ENCODE measurements at places on chromosomes 3 and 15.

- DNase-seq: no peak
Measured at GRCh38 chr15:101541501-101542292, 52.2 kb upstream of the PCSK6 start.

- DNase-seq: no peak
Measured at GRCh38 chr15:68583321-68583720, 4.5 kb downstream of the CORO2B start.

DNA sequence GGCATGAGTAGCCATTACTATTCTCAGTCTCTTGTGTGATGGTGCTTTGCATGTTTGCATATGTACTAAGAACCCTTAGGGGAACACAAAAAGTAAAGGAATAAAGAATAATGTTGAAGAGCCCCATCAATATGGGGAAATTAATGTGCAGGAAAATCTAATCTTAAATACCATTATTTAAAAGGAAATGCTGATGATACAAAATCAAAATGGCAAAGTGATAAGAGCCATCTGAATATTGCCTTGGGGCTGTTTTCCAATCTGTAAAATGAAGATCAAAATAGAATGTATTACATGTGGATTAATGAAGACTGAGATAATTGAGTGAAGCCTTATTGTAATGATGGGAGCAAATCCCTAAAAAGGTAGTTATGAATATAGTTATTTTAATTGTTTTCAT lies 771.4 kb downstream of the GRM7 start:
- DNase-seq: no peak

- DNase-seq: peak; percentile 19
Measured at GRCh38 chr3:128503751-128504532, 10.9 kb upstream of the GATA2 start.

DNA sequence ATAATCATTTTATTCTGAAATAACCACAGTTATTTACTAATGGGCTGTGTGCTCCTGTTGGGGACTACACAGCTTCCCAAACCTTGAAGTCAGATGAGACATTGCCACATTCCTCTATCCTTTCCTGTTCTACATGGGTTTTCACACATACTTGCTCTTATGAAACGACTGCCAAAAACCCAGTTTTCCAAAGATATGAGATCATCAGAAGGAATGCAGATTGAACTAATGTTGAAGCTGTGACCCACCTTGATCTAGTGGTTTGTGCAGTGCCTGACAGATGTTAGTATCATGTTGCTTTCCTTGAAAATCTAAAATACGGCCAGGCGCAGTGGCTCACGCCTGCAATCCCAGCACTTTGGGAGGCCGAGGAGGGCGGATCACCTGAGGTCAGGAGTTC lies 144.6 kb downstream of the VGLL4 start:
- no peak for DNase-seq

DNA sequence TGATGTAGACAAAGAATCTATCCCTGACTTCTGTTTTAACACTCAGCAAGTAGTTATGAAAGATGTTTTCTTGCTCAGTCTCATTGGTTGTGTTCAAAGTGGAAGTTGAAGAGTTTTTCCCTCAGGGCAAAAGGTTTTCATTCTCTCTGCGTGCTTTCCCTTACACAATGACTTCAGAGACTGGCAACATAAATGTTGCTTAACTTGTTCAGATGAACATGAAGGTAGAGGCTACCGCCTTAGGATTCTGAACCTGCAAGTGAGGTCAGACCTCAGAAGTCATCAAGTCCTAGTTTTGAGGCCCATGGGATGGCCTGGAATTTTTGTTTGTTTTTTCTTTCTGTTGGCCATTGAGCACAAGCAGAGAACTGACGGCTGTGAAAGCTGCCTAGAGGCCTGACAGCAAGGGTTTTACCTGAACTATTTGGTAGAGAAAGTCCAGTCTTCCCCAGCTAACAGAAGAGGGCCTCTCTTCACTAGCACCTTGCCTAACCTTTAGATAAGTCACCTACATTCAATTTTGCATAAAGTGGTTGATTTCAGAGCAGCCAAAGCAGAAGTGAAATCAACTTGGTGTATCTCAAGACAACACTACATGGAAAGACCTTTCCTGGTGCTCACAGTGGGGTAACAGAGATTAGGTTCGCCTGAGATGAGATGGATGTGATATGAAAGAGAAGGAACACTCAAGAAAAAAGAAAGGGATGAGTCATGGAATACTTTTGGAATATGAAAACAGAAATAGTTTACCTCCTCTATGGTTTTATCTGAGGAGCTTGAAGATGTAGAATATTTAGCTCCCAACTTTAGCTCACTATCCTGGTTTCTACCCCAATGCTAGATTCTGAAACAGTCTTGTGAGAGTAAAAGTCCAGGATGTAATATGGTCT lies 53.6 kb upstream of the AP4E1 start:
- DNase-seq: no peak

- no peak for DNase-seq
Measured at GRCh38 chr15:68651916-68652525, 73.2 kb downstream of the CORO2B start.

DNA sequence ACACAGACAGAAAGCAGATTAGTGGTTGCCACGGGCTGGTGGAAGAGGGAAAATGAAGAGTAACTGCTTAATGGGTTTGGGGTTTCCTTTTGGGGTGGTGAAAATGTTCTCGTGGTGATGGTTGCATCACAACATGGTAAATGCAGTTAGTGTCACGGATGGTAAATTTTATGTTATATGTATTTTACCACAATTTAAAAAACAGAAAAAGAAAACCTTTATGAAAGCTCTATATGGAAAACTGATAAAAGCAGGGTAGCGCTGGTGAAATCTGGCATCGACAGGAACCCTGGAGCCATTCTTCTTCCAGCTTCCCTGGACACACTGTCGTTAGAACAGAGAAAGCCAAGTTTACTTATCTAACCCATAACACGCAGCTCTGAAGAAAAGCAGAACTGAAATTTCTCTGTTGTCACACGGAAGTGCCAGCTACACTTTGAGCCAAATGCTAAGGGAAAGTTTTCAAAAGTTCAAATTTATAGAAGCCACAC lies 287.7 kb upstream of the NR2F2 start:
- no peak for DNase-seq

DNA sequence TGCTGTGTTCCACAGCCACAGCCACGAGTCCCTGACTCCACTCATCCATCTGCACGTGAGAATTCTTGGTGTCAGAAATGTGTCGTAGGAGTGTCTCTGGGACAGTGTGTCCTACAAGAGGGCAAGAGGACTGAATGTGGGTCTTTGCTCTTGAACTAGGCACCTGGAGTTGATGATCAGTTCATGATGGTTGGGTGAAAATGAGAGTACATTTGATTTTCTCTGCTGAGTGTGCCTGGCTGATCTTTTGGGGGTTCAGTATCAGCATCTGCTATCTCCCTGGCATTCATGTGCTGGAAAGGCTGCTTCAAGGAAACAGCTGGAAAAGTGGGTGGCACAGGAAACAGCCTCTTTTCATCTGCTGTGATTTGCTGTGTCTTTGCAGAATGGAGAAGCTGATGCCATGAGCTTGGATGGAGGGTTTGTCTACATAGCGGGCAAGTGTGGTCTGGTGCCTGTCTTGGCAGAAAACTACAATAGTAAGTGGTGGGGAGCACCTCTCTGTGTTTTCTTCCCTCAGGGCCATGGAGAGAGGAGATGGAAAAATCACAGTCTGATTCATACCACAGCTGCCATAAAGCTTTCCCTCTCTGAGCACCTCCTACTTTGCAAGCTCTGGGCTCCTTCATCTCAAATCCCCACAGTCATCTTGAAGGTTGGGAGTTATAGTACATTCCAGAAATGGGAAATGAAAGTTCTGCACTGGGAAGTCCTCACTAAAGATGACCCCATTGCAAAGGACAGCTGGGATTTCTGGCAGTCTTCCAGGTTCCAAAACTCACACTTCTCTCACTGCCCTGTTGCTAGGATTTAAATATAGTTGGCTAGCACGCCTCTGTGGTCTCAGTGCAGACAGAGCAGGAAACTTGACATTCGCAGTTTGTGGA lies 17.8 kb downstream of the TF start:
- no peak for DNase-seq

GRCh38 chr15:68930268-68931022 lies at the start of gene SPESP1:
SPESP1 (plus strand) TSS chr15:68930525; CDS start chr15:68930654, 129 bp downstream.
- peak; percentile 31 for DNase-seq

Data from D341Med (cell line).